ENCODE measurements at places on chromosomes 13 and 19.

DNA sequence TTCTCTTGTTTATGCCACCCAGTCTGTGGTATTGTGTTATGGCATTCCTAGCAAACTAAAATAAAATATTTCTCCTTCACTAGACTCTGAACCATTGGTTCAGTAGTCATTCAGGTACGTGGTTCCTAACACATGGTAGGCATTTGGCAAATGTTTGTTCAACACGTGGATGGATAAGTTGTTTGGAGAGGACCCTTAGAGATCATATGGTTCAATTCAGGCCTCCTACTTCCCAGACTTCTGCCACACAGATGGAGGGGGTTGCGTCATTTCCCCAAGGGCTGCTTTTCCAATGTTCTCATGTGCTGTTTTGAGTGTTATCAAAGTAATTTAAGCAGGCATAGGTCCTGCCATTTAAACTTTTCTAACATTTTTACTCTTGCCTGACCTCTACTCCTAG, 6.7 kb downstream of the CXCL17 start:
- H3K27me3 ChIP-seq, result no peaks in the 10 kb centered on the region
- H3K27ac ChIP-seq, result no peak overlapping the region
- H3K36me3 ChIP-seq, result no peaks in the 10 kb centered on the region
- DNase-seq, result no peak

GRCh38 chr13:23384111-23384510, 49.4 kb downstream of the SACS start:
- no peak for DNase-seq
- H3K27ac ChIP-seq, result no peak overlapping the region
- H3K4me3 ChIP-seq, result no peak overlapping the region
- H3K36me3 ChIP-seq, result no peaks in the 10 kb centered on the region
- peaks cover 4% of the 10 kb centered on the region for H3K4me1 ChIP-seq
- H3K27me3 ChIP-seq, result no peaks in the 10 kb centered on the region

- no peak overlapping the region for H3K4me3 ChIP-seq
- DNase-seq, result no peak
- H3K27me3 ChIP-seq, result no peaks in the 10 kb centered on the region
- no peaks in the 10 kb centered on the region for H3K36me3 ChIP-seq
Observed at GRCh38 chr13:91123456-91124127, 223.9 kb upstream of the MIR17HG start.

- H3K36me3 ChIP-seq, result no peaks in the 10 kb centered on the region
- no peak for DNase-seq
- H3K4me3 ChIP-seq, result no peak overlapping the region
Observed at GRCh38 chr13:85528491-85529217, 270.6 kb downstream of the SLITRK6 start.

DNA sequence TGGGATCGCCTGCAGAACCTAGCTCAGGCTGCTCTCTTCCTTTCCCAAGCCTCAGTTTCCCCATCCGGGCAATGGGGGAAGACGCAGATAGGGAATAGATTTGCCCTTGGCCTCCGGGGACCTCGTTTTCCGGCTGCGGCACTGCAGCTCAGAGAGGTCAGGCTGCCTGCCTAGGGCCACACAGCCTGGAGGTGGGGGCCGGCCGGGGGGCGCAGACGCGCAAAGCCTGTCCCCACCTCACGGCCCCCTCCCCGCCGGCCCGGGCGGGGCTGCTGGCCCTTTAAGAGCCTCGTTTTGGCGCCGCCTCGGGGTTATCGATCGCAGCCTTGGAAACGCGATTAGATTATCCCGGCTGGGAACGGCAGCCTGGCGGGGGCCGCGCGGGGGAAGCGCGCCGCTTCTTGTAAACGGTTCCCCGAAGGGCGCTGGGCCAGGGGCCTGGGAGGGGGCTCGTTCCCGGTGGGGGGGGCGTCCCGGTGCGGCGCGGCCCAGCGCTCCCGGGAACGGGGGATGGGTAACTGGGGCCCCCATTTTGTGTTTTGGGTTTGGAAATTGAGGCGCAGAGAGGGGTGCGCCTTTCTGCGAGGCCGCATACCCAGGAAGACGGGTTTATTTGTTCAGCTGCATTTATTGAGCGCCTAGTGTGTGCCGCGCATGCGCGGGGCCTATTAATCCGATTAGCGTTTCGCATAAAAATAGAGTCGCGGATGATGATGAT, 23.4 kb upstream of the TCF3 start:
- peaks cover 8% of the 10 kb centered on the region for H3K4me1 ChIP-seq
- no peak overlapping the region for H3K27ac ChIP-seq
- H3K36me3 ChIP-seq, result no peaks in the 10 kb centered on the region
- no peak overlapping the region for H3K4me3 ChIP-seq

DNA sequence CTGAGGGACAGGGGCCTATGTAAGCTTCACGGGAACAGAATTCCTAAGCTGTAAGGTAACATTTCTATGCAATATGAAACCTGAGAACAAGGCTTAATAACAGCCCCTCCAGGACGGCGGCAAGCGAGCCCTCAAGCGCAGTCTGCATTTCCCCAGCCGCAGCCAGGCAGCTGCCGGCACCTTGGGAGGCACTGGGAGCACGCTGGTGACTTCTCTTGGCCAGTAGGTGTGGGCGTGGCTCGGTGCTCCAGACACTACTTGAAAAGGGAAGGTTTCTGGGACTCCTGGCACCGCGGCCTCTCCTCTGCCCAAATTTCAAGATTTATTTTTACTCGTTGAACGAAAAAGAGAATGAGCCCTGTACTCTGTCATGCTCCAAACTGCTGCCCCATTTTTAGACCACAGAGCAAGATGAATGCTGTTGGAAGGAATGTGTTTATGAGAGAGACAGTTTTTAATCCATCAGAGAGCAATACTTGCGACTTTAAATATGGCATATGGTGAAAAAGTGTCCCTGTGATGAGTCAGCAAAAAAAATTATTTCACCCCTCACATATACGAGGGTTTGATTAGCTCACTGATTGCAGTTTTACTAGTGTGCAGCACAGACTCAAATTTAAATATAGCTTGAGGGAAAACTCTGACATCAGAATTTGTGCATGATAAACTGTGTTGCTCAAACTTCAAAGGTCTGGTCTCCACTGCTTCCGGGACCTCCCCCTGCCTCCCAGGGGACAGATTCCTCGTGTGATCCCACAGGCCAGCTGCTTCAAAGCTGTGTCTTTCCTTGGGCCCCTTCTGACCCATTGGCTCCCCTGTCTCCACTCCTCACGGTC, 81.2 kb downstream of the COL4A2 start:
- no peaks in the 10 kb centered on the region for H3K4me1 ChIP-seq
- no peaks in the 10 kb centered on the region for H3K27me3 ChIP-seq
- H3K27ac ChIP-seq, result no peak overlapping the region
- no peak for DNase-seq
- no peak overlapping the region for H3K4me3 ChIP-seq

DNA sequence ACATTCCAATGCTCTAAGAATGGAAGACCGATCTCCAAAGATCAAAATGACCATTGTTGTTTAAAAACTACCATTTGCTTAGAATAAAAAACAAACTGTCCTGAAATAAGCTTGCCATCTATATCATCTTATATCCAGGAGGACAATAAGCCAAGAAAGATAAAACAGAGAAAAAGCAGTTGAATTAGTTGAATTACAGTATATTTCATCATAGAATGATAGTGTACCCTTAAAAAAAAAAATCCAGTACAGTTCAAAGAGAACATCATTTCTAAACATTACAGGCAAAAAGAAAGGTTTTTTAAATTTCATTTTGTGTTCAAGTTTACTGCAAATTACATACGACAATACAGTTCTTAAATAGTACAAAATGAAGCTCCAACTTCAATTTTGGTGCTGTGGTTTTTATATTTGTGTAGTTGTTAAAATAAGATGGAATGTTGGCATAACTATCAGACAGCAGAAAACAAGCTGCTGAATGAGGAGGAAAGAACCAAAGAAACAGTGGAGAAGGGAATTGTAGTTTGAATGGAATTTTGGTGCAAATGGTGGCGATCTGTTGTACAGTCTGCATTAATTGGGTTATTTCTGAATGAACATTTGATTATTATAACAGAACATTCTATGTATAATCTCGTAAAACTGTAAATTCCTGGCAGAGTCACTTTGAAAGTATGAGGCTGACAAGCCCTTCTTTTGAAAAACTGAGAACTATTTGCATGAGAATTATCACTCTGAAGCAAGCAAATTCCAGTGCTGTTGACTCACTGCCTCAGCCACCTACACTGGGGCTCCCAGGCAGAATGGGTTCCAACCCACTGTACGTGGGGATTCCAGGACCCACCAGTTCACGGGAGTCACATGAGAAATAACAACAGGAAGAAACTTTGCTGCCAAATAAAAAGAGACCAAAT, 37.7 kb downstream of the LHFPL6 start:
- H3K4me3 ChIP-seq, result no peak overlapping the region
- H3K27ac ChIP-seq, result no peak overlapping the region
- H3K4me1 ChIP-seq, result no peaks in the 10 kb centered on the region
- DNase-seq, result no peak
- H3K27me3 ChIP-seq, result peaks cover 9% of the 10 kb centered on the region

- no peaks in the 10 kb centered on the region for H3K27me3 ChIP-seq
- no peak overlapping the region for H3K4me3 ChIP-seq
- no peak for DNase-seq
- no peak overlapping the region for H3K27ac ChIP-seq
- no peaks in the 10 kb centered on the region for H3K36me3 ChIP-seq
Observed at GRCh38 chr13:79496188-79496587, 15.2 kb downstream of the NDFIP2 start.
